ENCODE measurements at places on chromosomes 16 and 17. TPM values are rescaled to one million over a fixed set of nuclear protein-coding genes. Genes with fewer than 3 reads are reported as not detected.

HS3ST3B1 gene
- not detected for total RNA-seq

PLA2G10 gene
- not detected for total RNA-seq

NPIPA8 gene
- total RNA-seq, result 0.47 TPM

GPR139 gene
- not detected for total RNA-seq

NPIPA3 gene
- total RNA-seq, result 0.56 TPM

QRICH2 gene
- 2.9 TPM for total RNA-seq

LPCAT2 gene
- 42.9 TPM for total RNA-seq

CSH2 gene
- total RNA-seq, result not detected

MRTFB gene
- 9.5 TPM for total RNA-seq

MPP2 gene
- 0.54 TPM for total RNA-seq

VTN gene
- total RNA-seq, result 0.38 TPM

MAF gene
- 0.19 TPM for total RNA-seq

MILR1 gene
- 2.7 TPM for total RNA-seq

CHST5 gene
- total RNA-seq, result not detected

SEPTIN1 gene
- 0.09 TPM for total RNA-seq

ANKFN1 gene
- not detected for total RNA-seq

HS3ST4 gene
- not detected for total RNA-seq

SMYD4 gene
- total RNA-seq, result 10.0 TPM

GLTPD2 gene
- total RNA-seq, result not detected

TPSD1 gene
- total RNA-seq, result not detected

LGALS9C gene
- not detected for total RNA-seq

MAPT gene
- 0.09 TPM for total RNA-seq

CEMP1 gene
- not detected for total RNA-seq

RUNDC3A gene
- total RNA-seq, result 0.54 TPM

KRTAP9-8 gene
- total RNA-seq, result not detected

NECAB2 gene
- 0.18 TPM for total RNA-seq

FN3K gene
- total RNA-seq, result 5.4 TPM

PIK3R5 gene
- not detected for total RNA-seq

OR1F1 gene
- 0.18 TPM for total RNA-seq

TP53TG3F gene
- not detected for total RNA-seq

RHBDL1 gene
- 0.47 TPM for total RNA-seq

BCO1 gene
- 0.09 TPM for total RNA-seq

NOG gene
- total RNA-seq, result 3.2 TPM

TNFRSF17 gene
- not detected for total RNA-seq

WNT3 gene
- 1.6 TPM for total RNA-seq

SLX4 gene
- total RNA-seq, result 2.3 TPM

KCNJ12 gene
- 1.2 TPM for total RNA-seq

PABPN1L gene
- total RNA-seq, result not detected

USP22 gene
- 270 TPM for total RNA-seq

TLCD2 gene
- 1.1 TPM for total RNA-seq

SLC25A11 gene
- 53.2 TPM for total RNA-seq

CCL4L2 gene
- total RNA-seq, result not detected

SAMD14 gene
- 2.8 TPM for total RNA-seq

LRRC36 gene
- total RNA-seq, result 2.7 TPM

SLC35G6 gene
- not detected for total RNA-seq

FAM20A gene
- not detected for total RNA-seq

B4GALNT2 gene
- under 0.01 TPM for total RNA-seq

CRHR1 gene
- total RNA-seq, result not detected

CES5A gene
- not detected for total RNA-seq

CAMKK1 gene
- total RNA-seq, result 2.9 TPM

GUCY2D gene
- total RNA-seq, result not detected

DNAI2 gene
- total RNA-seq, result not detected

TPPP3 gene
- 0.28 TPM for total RNA-seq

ENKD1 gene
- 19.4 TPM for total RNA-seq

KRTAP4-3 gene
- not detected for total RNA-seq

AGRP gene
- total RNA-seq, result not detected
